ENCODE measurements at places on chromosomes 16 and 17. TPM values are rescaled to one million over a fixed set of nuclear protein-coding genes. Genes with fewer than 3 reads are reported as not detected.

GRCh38 chr16:58462997-58463941 lies 36.7 kb upstream of the NDRG4 start:
- no peak for DNase-seq

DNA sequence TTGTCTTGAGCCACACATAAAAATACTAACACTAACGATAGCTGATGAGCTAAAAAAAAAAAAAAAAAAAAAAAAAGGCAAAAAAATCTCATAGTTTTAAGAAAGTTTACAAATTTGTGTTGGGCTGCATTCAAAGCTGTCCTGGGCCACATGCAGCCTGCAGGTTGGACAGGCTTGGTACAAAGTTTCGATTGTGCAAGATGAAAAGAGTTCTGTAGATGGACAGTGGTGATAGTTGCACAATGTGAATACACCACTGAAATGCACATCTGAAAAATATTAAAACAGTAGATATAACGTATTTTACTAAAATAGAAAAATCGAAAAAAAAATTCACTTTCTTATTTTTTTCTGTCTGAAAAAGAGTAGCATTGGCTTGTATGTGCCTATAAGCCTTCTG lies 42.9 kb downstream of the AMFR start:
- DNase-seq, result no peak

DNA sequence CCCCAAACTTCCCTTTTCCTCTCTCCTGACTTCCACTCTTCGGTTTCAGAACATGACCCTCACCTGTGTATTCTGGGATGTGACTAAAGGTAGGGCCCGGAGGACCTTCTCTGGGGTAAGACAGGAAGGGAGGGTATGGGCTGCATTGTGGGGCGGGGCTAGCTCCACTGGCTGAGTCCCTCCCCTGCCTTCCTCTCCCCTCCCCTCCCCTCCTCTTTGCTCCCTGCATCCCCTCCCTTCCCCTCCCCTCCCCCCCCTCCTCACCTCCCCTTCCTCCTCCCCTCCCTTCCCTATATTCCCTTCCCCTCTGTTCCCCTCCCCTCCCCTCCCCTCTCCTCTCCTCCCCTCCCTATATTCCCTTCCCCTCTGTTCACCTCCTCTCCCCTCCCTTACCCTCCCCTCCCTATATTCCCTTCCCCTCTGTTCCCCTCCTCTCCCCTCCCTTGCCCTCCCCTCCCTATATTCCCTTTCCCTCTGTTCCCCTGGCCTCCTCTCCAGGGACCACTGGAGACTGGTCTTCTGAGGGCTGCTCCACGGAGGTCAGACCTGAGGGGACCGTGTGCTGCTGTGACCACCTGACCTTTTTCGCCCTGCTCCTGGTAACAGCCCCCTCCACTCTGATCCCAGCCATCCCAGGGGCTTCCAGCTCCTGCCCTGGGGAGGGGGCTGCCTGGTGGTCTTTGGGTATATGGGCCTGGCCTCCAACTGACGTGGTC lies 11.8 kb downstream of the ADGRG3 start:
- DNase-seq, result no peak

DNA sequence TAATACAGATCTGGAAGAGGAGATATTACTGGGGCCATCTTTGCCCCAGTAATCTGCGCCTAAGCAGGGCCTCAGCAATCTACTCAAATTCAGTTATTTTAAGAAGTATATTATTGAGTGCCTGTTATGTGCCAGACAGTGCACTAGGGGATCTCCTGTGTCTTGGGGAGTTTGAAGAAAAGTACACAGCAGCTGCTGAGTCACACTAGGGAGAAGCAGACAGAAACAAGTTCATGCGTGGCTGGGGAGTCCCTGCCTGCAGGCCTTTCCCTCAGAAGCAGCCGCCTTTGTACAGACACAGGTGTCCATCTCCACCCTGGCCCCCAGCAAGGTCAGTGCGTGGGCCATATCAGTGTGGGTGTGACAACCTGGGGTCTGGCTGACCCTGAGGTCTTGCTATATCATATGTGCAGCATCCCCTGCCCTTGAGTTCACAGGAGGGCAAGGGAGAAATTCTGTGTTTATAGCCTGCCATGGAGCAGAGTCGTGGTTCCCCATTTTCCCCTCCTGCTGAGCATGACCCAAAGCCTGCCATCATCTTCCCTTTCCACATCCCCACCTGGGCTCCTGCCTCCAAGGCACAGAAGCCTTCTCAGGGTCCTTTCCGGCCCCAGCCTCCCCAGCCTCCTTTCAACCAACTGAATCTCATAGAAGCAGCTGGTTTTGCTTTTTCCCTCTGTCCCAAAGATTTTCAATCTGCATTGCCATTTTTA lies 229.9 kb upstream of the SDK2 start:
- no peak for DNase-seq

DNA sequence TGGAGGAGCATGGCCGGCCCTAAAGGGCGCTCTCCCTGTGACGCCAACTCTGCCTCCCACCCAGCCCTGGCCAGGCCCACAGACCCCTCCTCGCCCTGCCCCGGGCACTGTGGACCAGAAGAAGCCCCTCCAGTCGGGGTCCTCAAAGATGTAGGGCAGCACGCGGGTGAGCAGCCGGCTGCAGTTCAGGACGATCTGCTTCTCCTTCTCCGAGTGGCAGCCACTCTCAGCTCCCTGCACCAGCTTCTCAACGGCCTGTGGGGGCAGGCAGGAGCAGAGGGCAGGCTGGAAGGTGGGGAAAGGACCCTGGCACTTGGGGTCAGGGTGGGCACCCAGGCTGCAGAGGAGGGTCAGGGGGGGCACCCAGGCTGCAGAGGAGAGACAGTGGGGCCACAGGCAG lies 8.9 kb downstream of the HID1 start:
- no peak for DNase-seq

DNA sequence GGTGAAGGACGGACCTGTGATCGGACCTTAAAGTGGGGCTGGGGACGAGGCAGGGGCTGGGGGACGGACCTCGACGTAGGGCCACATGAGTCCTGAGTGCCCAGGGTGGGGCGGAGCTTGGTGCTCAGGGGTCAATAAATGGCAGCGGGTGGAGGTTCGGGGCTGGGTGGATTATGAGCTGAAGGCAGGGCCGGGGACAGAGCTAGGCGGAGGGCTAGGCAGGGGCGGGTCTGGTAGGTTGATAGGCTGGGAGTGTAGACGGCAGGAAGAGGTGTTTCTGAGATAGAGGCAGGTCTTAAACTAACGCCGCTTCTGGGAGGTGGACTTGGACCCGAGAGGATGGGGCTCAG lies 733 bp downstream of the CHRNB1 start:
- peak; percentile 19 for DNase-seq

DNA sequence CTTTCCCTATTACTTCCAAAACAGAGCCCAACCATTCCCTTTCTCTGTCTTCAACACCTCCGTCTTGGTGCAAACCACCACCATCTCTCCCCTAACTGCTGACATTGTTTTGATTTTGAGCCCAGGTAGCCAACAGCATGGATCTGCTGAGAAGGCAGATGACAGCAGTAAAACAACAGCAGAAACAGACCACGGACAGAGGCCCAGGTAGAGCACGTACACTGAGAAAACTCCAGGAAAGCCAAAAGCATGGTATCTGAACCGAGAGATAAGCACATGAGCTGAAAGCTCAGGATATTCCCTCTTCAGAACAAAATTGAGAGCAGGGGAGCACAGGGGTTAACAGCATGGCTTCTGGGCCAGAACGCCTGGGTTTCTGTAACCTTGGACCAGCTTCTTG lies 18.9 kb upstream of the MAP3K14 start:
- no peak for DNase-seq

DNA sequence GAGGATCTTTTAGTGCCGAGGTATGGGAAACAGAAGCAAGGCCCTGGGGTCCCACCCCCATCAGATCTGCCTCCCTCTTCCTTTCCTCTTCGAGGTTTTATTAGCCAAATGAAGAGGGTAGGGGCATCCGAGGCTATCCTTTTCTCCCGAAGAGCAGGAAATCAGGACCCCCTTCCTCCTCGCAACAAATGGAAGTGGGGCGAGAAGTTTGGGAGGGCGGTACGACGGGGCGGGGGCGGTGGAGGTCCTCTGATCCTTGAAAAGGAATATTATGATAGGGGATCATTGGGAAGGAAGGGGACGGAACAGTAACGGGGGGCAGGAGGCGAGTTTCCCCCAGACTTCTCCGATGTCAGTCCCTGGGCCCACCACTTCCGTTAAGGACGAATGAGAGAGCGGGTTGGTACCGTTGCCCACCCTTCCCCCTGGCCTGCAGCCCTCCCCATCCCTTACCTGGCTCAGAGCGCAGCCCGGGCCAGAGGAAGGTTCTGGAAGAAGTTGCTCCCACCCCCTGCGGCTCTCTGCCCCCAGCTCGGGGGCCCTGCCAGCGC lies 309 bp downstream of the FOXJ1 start:
- no peak for DNase-seq

DNA sequence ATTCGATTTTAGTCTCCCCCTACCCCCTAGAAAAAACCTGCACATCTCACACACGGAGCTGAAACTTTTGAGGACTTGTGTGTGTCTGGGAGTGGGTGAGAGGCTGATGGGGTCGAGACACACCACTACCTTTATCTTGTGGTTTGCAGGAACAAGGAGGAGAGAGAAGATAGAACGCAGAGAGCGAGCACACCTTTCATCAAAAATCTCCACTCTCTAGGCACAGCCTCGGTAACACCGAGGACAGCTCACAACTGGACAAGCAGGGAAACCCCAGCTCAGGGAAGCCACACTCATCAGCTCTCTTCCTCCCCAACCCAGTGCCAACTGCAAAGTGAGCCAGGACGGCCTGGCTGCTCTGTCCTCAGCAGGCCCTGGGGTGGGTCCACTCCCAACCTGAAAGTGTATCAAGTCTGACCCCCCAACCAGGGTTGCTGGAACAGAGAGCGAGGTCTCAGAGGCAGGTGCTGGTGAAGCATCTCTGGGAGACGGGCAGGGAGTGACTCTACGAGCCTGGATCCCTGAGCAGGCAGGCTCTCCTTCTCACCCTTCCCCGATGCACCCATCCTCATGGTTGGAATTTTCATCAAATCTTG lies 5.2 kb upstream of the GHDC start:
- no peak for DNase-seq

- no peak for DNase-seq
These were observed 232.3 kb upstream of the NLRP1 start for GRCh38 chr17:5816491-5817070.

GRCh38 chr16:14497245-14498082 lies 132.6 kb downstream of the PARN start:
- no peak for DNase-seq

GRCh38 chr16:4944333-4945281 lies 7.7 kb upstream of the PPL start:
- DNase-seq, result no peak

GRCh38 chr16:67613808-67614207 lies 31.1 kb upstream of the CARMIL2 start:
- DNase-seq, result peak; percentile 16

DNA sequence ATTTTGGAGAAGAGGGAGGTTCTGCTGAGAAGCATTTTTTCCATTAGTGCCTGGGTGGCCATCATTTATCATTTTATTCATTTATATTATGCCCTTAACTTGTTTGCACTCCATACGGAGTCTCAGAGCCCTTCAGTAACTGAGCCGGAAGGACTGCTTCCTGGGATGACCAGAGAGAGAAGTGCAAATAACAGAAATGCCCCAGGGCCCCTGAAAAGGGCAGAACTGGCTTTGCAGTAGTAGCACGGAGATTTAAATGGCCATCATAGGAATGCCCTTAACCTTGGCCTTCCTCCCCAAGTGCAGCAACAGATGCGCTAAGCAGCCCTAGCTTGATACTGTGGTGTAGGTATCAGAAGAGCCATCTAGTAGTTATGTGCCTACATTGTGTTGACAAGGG lies 58.5 kb downstream of the NUP93 start:
- DNase-seq, result no peak

- no peak for DNase-seq
These were observed 155.5 kb upstream of the ZKSCAN2 start for GRCh38 chr16:25413133-25413532.

- DNase-seq, result no peak
These were observed 6.7 kb upstream of the MT4 start for GRCh38 chr16:56558024-56558747.

- peak; percentile 19 for DNase-seq
These were observed 14.0 kb upstream of the ELAC2 start for GRCh38 chr17:13031718-13032350.

DNA sequence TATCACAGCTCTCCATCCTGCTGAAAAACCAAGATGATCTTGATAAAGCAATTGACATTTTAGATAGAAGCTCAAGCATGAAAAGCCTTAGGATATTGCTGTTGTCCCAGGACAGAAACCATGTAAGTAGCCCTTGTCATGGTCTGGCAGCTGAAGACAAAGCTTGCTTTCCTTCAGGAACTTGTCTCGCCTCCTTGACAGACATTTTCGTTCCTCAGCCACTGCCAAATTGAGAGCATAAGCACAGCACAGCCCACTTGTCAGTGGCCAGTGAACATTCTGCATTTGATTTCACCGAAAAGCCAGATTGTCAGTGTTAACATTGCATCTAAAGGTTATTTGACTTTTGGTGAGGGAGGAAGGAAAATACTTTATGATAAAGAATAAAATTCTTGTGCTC lies 35.6 kb downstream of the MAP3K3 start:
- DNase-seq, result no peak

DNA sequence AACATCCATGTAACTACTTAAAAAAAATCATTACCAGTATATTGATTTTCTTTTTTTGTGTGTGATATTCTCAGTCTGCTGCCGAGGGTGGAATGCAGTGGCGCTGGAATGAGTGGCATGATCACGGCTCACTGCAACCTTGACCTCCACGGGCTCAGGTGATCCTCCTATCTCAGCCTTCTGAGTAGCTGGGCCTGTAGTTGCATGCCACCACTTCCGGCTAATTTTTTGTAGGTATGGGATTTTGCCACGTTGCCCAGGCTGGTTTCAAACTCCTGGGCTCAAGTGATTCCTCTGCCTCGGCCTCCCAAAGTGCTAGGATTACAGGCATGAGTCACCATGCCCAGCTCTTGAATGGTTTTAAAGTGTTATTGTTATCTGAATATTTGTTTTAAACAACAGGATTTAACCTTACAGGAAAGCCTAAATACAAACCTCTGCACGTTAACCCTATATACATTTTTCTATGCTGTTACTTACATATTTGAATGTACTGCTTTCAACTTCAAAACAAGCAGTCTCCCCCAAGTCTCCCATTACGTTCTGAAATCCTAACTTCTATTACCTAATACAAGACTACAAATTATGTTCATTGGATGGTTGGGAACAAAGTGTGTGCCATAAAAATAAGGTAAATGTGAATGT lies 61.7 kb downstream of the KPNA2 start:
- no peak for DNase-seq

Gene EEF2K
- 13.2 TPM for total RNA-seq

Gene ITGB3
- total RNA-seq, result not detected

Gene TSNAXIP1
- 0.52 TPM for total RNA-seq

Gene PRKCA
- total RNA-seq, result 88.6 TPM

Gene KAT8
- 124 TPM for total RNA-seq

Gene SCNN1G
- not detected for total RNA-seq

Gene CLDN7
- total RNA-seq, result 1.2 TPM

All from CD4-positive, alpha-beta T cell (primary cell).